ENCODE measurements at places on chromosomes 1 and 21.

DNA sequence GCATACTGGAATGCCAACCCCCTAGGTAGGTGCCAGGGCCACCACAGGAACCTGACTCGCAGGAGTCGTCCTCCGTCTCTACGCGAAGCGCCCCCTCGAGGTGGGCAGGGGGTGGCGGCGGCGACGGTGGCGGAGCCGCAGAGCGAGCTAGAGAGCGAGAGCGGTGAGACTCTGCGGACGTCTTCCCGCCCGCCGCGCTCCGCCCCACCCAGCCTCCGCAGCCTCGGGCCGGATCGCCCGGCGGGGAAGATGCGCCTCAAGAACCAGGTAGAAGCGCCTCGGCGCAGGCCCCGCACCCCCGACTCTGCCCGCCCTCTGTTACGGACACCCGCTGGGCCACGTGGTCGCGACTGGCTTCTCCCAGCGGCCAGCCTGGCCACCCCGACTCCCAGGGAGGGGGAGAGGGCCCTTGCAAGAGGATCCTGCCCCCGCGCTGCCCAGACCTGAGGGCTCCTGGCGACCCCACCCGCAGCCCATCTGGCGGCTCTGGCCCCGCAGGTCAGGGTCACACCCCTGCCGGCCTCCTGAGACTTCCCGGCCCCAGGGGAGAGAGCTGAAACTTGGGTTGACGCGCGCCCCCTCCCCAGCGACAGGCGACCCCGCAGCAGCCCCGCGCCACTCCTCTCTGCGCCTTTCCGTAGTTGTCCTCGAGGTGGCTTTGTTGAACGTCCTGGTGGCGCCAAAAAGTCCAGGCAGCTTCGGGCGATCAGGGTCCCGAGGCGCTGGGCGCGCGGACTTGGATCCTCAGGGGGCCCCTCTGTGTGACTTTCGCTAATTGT is 24.4 kb upstream of the AGBL4 start:
- no peak for DNase-seq

DNA sequence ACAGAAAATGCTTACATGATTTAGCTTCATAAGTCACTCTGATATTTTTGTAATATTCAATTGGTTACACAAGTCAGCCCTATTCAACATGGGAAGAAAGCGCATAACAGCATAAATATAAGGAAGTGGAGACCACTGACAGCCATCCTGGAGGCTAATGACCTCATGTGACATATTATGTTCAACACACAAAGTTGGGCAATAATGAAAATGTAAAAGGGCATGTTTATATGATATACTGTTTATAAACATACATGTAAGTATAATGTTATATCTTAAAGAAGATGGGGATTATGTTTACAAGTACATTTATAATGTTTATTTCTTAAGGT is 30.2 kb downstream of the EVI5 start:
- DNase-seq, result no peak

GRCh38 chr1:77539519-77540142 is 142.8 kb downstream of the ZZZ3 start:
- DNase-seq, result no peak

DNA sequence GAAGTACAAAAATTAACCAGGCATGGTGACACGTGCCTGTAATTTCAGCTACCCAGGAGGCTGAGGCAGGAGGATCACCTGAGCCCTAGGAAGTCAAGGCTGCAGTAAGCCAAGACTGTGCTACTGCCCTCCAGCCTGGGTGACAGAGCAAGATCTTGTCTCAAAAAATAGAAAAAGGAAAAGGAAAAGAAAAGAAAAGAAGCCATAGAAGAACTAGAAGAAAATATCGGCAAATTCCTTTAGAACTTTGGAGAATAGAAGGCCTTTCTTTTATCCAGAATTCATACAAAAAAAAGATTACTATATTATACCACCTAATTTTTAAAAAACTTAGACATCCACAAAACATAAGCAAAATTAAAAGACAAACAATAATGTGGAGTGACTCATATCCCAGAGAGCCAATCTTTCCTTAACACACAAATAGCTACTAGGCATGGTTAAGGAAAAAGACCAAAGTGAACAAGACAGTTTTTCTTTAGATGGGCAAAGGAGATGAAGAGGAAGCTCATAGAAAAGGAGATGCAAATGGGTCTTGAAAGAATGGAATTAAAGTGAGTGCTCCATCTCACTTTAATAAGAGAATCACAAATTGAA is 251.1 kb upstream of the IRF2BP2 start:
- no peak for DNase-seq

DNA sequence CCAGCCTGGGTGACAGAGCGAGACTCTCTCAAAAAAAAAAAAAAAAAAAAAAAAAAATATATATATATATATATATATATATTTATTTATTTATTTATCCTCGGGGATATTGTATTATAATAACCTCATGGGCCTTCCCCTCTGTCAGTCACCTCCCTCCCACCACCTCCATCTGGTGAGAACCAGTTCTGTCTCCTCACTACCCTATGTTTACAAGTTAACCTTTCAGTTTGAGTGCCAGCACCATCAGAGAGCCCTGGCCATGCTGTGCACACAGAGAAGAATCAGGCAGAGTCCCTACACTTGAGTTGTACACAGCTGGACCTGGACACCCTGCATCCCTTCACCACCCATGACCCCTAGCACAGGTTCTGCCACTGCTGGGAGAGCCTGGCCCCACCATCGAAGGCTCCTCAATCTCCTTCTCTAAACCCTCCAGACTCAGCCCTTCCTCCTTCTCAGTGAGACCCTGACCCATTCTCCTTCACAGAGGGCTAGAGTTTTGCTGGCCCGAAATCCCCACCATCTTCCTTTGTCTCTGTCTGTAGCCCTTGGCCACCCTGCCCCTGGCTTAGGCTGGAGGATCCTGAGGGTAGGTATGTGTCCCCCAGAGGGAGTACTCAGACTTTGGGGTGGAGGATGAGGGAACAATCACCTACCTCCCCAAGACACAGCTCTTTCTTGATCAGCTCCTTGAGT is 1.2 kb downstream of the S100A5 start:
- no peak for DNase-seq

- DNase-seq, result no peak
Measured at GRCh38 chr1:22104865-22105437, 37.9 kb downstream of the WNT4 start.

DNA sequence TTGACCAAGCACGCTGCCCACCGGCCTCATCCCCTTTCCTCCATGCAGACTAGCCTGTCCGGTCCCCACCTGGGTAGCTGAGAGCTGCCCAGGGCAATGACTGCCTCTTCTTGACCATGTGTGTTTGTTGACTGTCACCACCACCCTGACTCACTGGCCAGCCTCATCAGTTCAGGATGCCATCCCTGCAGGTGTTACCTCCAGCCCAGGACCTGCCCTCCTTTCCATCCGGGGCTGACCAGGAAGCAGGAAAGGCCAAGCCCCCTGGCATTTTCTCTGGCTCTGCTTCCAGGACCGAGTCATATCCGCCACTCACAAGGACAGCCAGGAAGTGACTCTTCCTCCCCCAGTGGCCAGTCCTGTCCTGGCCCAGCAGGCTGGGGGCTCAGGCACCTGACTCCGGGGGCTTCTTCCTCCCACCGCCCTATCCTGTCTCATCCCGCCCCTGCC is 17.1 kb downstream of the EPHA2 start:
- no peak for DNase-seq

- no peak for DNase-seq
Measured at GRCh38 chr1:48043622-48044021, 46.4 kb upstream of the TRABD2B start.

- no peak for DNase-seq
Measured at GRCh38 chr1:74357756-74358155, 122.6 kb downstream of the TNNI3K start.

GRCh38 chr1:201019321-201019977 is 4.1 kb downstream of the KIF21B start:
- DNase-seq, result no peak

DNA sequence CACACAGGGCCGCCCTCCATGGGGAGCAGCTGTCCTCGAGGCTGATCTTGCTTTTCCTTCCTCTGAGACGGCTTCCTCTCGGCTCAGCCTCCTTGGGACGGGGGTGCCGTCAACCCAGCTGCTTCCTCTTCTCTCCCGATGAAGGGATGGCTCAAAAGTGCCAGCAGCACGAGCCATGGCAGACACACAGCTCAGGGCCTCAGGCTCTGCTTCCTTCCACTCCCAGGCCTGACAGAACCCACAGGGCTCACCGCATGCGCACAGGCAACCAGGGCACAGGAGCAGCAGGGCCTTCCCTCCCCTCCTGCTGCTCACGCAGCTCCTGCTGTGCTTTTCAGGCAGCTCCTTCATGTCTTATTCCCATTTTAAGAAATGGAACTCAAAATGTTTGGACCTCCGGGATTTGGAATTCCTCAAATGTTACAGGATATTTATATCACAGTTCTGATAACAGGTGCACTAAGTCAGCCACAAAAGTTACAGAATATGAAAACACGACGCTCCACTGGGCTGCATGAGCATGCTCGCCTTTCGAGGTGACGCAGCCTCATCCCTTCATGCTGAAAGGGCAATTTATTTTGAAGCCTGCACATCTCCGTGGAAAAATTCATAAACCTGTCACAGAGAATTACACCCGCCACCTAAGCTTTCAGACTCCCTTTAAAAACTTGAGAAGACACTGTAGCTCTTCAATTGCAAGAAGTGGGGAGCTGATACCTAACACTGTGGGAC is 84.4 kb downstream of the HSF2BP start:
- DNase-seq, result no peak

GRCh38 chr1:101506541-101507164 is 269.8 kb downstream of the S1PR1 start:
- DNase-seq, result no peak

DNA sequence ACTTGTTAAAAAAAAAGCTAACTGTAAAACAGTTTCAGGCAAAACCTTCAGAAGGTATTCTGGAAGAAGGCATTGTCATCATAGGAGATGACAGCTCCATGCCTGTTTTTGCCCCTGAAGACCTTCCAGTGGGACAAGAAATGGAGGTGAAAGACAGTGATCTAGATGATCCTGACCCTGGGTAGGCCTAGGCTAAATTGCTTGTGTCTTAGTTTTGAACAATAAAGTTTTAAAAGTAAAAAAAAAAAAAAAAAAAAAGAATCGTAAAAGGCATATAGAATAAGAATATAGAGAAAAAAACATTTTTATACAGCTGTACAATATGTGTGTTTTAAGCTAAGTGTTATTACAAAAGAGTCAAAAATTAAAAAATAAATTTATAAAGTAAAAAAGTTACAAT is 106.6 kb upstream of the PLXNA2 start:
- DNase-seq, result no peak

- DNase-seq, result no peak
Measured at GRCh38 chr1:28243685-28244311, 7.9 kb downstream of the ATP5IF1 start.

DNA sequence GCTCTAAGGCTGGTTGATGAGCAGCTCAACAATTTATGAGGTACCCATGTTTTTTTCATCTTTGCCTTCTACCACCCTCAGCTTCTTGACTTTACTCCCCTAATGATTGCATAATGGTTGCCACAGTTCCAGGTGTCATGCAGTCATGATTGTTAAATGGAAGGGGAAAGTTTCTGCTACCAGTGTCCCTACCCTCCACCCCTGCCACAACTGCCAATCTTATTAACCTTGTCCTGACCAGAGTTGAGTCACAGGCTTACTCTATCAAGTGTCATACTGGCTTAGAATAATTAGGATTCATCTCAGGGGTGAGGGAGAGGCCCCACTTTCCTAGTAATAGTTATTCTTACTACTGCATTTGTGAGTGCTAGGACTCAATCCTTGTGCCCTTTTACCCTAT is 7.9 kb upstream of the FUBP1 start:
- DNase-seq, result no peak

GRCh38 chr1:43934101-43934985 is 742 bp downstream of the ARTN start:
- DNase-seq, result peak; percentile 83

- DNase-seq, result no peak
Measured at GRCh38 chr1:212612041-212612961, 3.7 kb downstream of the ATF3 start.

- no peak for DNase-seq
Measured at GRCh38 chr1:161915051-161915503, 108.6 kb downstream of the OLFML2B start.

DNA sequence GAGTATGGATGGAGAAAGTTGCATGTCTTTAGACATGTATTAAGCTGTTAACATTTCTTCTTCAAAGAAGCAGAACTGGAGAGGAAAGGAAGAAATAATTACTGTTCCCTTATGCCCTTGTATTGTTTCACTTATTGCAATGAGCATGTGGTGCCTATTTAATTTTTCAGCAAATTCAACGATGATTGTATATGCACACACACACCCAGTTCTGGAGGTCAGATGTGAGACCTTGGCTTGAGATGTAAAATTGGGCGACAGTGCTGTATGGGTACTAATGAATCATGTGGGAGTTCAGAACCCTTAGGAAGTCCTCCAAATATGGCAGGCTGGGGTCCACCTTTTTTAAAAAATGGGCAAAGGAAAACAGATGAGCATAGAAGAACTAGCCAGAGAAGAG is 27.5 kb downstream of the BRINP2 start:
- no peak for DNase-seq

DNA sequence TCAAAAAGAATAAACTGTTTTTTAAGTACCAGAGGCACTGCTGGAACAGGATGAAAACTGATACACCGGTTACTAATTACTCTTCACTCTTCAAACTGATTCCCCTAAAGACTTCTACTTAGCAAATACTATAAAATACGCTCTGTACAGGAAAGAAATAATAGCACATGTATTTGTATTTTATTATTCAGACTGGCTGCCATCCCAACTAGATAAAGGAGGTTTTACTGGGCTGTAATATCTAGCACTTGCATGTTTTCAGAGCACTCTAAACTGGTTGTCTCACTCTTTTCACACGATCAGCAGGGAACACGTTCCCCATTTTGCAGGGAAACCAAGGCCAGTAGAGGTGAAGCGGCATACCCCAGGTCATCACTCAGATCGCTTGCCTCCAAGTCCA is 9.2 kb downstream of the SMIM12 start:
- no peak for DNase-seq

DNA sequence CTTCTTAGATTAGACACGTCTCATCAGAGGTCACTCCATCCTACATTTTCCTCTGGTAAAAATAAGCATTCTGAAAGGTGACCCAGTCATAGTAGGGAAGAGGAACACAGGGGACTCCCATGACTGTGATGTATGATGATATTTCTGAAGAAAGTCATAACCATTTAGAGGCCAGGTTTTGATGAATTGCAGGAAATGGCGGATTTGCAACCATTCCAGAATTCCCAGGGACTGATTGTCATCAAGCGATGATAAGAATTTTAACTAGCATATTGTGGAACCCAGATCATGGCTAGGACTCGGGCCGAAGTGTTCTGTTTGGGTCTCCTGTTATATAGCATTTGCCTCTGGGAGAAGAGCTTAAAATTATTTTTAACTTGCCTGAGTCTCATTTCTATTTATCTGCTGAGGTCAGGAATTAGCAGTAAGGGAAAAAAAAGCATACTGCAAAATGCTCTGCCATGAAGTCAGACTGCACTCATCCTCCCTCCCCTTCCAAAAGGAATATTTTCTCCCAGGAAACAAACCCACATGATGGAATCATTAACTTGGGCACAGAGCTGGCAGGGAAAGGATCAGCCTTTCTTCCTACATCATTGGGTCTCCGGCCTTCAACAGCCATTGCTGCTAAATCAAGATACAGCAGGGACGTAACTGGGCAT is 286.7 kb downstream of the HLX start:
- DNase-seq, result no peak

GRCh38 chr1:8018492-8019228 is 7.4 kb downstream of the ERRFI1 start:
- no peak for DNase-seq

Data from frontal cortex (tissue), 4 donors.